COR-L47 (cell line): ENCODE measurements at places on chromosomes 2 and 18.
A peak's percentile ranks its signal among the peaks of the same experiment; 100 is the strongest.

GRCh38 chr18:77127769-77128671 is 4.6 kb downstream of the MBP start:
- peak; percentile 73 for DNase-seq

- DNase-seq = peak; percentile 83
Observed at GRCh38 chr2:20526708-20527107, 79.8 kb downstream of the RHOB start.

- DNase-seq = no peak
Observed at GRCh38 chr2:12762976-12763375, 46.2 kb downstream of the TRIB2 start.

DNA sequence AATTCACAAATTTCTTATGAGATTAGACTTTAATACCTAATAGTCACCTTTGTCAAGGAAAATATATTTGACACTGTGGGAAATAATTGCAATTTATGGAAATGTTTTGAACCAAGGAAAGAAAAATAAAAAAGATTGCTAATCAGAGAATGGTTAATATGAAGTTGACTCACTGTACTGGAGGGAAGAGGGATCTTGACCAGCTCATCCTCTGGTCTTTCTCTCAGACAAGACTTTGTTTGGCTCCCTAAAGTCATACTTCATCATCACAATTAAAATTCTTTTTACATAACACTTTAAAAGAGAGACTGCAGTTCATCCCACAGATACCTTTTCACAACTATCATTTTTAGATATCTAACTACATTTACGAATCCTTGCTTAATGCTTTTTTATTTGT is 538.5 kb upstream of the ZEB2 start:
- no peak for DNase-seq

- DNase-seq = no peak
Observed at GRCh38 chr18:39846265-39846664, 2108.8 kb upstream of the PIK3C3 start.

DNA sequence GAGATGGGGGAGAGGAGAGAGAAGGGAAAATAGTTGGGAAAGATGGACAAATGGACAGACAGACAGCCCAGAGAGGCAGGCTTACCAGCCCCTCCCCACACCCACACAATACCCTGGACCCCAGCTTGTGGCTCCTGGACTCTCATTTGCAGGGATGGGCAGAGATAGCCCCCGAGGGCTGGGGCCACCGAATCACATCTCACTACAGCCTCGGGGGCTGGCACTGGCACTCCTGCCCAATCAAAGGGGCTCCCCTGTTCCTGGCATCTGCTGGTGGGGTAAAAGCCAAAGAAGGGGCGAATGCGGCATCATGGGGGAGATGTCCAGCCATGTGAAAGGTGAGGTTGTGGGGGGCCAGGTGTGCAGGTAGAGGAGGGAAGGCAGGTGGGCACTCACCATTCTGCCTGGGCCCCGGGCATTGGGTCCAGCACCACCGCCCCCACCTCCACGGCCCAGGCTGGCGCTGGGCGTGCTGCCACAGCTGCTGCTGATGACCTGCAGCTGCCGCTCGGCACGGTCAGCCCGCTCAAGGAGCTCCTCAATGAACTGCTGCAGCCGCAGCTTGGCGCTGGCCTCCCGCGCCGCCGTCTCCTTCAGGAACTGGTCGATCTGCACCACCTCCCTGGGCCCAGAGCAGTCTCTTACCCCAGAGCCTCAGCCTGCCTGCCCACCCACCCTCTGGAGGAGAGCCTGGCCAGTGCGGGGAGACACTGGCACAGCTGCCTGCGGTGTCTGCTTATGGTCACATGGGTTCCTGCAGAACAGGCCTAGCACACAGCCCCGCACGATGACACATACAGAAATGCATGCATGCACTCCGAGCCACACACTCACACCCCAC is 18.0 kb downstream of the FBXO41 start:
- no peak for DNase-seq

- no peak for DNase-seq
Observed at GRCh38 chr2:141075753-141076152, 1055.1 kb downstream of the LRP1B start.

DNA sequence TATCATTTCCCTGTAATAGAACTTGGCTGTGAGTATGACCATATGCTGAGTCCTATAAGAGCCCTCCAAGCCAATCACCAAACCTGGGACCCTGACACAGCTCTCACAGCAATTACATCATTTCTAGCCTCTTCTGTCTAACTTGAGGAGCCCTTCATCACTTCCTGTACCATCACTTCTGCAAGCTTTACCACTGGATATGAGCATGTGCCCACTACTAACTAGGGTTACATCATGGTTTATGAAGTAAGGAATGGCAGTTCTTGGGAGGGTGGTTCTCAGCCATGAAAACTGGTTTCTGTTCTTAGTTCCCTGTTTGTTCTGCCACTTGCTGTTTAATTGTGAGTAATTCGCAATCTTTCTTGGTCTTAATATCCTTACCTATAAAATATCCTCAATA is 31.0 kb upstream of the EPB41L3 start:
- no peak for DNase-seq

- DNase-seq = no peak
Observed at GRCh38 chr2:48695991-48696390, 59.5 kb downstream of the LHCGR start.

DNA sequence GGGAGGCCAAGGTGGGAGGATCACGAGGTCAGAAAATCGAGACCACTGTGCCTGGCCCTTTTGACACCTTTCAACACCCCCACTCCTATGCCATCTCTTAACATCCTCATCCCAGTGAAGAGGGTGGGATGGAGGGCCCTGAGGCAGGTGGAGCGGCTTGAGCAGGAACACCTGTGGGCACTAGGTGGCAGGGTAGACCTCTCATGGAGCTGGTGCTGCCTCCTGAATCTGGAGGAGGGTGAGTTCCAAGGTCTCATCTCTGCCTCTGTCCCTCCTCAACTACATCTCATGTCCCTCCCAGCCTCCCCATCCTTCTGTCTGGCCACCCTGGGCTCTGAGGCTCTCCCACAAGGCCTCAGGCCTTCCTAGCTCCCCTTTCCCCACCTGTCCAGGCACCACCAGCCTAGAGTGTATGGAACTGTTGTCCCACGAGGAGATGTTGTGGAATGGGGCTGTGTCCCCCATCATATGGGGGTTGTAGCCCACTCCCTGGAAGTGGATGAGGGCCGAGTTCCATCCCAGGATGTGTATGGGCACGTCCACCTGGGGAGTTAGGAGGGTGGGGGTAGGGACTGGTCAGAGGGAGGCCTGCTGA is 17.0 kb upstream of the CRYBA2 start:
- DNase-seq = peak; percentile 68

DNA sequence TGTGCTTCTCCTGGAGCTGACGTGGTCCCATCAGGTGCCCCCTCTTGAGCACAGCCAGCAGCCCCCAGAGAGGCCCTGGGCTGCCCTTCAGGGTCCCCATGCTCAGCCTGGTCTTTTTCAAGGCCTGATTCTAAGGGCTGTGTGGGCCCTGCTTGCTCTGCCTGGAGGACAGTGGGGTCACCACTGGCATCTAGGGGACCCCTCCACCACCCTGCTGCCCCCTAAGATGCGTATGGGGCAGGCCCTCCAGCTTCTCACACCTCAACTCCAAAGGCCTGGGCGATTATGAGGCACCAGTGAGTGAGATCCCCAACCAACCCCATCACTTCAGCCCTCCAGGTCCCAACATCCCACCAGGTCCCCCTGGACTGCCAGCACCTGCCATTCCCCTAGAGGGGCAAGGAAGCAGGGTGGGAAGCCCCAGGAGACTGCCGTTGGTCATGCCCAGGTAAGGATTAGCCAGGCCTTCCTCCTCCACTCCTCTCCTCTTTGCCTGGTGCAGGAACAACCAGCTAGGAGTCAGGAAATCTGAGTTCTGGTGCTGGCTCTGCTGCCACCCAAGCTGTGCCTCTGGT is 114.4 kb downstream of the SMAD7 start:
- no peak for DNase-seq

- no peak for DNase-seq
Observed at GRCh38 chr2:157376041-157376440, 50.4 kb upstream of the ERMN start.

DNA sequence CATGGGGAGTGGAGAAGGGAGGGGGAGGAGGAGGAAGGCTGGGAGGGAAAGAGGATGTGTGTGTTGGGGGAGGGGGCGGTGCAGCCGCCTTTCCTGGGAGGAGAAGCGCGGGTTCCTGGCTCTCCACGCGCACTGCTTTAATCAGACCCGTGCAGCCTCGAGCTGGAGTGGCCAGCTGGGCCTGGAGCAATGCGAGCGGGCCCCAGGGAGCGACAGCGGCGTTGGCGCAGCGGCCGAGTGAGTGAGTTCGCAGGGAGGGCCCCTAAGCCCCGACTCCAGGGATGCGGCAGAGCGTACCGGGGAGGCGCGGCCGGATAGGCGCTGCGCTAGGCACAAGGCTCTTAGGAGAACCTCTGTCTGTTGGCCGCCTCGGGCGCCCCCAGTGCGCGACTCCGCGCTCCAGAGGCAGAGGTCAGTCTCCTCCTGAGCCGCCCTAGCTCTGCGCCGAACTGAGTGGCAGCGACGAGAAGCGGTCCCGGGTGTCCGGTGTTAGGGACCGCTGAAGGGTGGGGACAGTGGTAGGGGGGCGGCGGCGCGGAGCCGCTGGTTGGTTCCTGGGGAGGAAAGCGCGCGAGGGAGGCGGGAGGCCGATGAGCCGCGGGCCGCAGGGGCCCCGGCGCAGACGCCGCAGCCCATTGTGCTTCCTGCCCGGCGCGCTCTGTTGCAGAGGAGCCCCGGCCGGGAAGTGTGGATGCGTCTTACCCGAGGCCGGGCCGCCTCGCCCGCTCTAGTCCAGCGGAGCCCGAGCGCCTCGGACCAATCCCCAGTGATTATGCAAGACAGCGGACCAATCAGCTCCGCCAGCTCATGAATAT is 455 bp upstream of the DLX1 start:
- peak; percentile 97 for DNase-seq

DNA sequence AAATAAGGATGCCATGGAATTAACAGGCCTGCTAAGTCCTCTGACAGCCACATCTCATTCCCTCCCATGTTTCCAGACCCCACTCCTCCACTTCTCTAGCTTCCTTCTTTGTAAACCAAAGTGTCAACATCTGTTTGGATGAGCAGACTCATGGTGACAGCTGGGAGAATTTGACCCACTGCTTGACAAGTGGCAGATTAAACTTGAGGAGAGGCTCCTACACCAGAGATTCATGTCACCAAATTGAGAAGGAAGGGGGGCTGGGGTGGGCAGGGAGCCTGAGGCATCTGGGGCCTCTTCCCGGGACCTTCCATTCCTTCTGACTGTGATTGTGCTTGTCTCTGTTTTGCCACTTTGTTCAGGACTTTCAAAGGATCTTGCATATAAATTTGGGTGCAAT is 41.0 kb upstream of the IGFBP5 start:
- DNase-seq = no peak

DNA sequence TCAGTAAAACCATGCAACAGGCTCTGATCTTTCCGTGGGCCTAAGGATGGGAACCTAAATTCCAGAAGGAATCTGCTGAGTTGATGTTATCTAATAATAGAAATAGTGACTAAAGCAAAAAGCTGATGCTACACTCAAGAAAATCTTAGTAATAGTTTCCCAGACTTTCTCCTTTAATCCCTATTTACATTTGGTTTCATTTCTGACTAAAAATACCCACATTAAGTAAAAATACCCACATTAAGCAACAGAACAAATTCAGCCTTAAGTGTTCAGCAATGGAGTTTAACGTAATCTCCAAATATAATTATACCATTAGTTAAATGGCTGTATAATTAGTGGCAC is 50.3 kb downstream of the CCBE1 start:
- no peak for DNase-seq

GRCh38 chr2:94996305-94997100 is 29.0 kb upstream of the MAL start:
- DNase-seq = no peak

DNA sequence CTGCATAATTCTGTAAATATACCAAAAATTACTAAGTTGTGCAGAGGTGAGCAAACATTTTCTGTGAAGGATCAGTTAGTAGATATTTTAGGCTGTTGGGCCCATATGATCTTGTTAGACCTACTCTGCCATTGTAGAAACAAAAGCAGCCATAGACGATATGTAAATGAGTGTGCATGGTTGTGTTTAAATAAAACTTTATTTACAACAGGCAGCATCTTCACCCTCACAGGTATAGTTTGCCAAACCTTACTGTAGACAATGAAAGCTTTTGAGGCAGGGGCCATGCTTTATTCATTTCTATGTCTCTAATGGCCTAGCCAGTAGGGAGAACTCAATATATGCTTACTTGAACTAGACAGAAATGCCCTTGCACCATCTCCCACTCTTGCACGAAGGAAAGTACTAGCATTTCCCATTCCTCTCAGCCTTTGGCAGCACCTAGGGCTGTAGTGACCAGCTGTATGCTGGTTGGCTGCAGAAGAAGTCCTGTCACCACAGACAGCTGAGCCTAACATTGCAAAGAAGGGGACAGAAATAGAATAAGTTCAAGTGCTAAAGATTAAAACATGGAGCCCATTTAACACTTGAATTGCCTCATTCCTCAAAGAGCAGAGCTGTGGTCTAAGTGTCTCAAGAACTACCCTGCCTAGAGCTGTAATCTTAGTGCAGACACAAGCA is 305.1 kb upstream of the MGAT5 start:
- DNase-seq = no peak

DNA sequence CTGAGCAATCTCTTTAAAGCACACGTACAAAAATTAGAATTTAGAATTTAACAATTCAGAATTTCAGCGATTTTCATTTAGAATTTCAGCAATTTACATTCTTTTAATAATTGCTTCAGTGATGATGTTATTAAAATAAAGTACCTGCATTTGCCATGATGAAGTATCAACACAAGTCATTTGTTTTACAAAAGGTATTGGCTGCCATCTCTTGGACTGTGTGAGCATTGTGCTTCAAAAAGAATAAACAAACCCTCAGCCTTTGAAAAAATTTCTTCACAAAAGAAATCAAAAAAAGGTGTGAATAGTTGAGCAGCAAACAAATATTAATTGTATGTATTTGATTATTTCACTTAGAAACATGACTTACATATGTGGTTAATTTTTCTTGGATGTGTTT is 27.1 kb upstream of the ZC3H15 start:
- DNase-seq = peak; percentile 69

- peak; percentile 69 for DNase-seq
Observed at GRCh38 chr2:63049970-63050333, 678 bp upstream of the OTX1 start.

- no peak for DNase-seq
Observed at GRCh38 chr2:1081451-1082225, 131.0 kb downstream of the SNTG2 start.

DNA sequence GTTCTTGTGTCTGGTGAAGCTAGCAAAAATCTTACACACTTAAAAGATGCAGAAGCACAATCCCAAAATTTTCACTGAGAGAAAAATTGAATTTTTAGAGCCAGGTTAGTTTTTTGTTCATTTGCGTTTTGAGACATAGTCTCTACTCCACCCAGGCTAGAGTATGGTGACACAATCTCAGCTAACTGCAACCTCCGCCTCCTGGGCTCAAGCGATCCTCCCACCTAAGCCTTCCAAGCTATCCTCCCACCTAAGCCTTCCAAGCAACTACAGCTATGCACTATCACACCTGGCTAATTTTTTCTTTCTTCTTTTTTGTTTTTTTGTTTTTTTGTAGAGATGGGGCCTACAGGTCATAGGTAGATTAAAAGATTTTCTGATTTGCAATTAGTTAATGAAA is 113.1 kb upstream of the RAB6C start:
- no peak for DNase-seq
